Hematopoietic multipotent progenitor cell treated with erythropoietin and hydrocortisone succinate and interleukin-3 and kit ligand, for 6 days (in vitro differentiated cells): ENCODE measurements at places on chromosomes 12 and 14.

DNA sequence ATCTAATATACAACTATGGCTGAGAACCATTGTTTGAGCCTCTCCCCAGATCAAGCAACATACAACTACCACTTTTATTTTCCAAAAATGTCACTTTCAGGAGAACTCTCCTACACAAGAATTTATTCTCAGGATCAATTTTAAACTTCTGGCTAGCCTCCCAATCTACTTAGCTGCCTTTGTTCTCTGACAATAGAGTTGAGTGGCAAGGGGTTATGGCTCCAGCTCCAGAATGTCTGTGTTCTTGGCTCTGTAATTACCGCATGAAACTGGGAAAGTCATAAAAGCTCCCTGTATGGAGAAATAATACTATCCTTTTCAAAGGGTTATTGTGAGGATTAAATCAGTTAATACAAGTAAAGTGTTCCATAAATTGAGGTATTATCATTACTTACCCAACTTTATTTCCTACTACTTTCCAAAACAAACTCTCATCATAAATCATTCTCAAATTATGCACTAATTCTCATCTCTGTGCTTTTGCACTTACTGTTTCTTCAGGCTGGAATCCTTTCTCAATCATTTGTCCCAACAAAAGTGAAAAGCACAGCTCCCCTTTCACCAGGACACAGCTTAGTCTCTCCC lies 121.9 kb downstream of the GARIN6 start:
- DNase-seq: no peak

DNA sequence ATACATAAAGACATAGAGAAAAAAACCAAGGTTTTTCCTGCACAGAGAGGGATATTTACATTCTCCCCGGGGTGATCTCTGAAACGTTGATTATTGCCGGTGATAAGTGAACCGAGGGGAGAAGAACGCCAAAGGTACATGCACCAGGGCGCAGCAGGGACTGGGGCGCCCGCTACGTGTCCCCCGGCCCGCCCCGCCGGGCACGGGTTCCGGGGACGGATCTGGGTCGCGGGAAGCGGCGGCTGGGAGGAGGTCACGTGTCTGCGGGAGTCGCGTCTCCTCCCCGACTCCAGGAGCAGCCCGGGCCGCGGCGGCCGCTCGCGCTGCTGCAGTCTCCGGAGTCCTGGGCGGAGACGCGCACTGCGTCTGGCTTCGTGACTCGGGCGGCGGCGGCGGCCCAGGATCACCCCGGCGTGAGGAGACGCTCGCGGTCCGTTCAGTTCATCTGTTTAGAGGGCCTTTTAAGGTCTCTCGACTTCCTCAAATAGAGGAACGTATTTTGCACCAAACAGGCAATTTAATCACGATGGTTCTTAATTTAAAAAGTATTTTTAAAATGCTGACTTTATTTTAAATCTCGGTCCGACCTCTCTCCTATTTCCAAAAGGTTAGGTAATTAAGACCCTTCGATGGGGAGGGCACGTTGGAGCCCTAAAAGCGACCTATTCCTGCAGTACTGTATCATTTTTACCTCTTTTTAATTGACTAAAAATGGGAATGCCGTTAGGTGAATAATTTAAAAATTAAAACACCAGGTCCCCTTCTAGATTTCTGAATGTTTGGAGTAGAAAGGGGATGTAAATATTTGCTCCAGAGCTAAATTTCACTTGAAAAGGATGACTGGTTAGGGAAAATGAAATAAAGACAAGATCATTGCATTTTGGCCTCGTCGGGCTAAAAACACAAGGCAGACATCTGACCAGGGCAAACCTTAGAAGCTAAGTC lies 1.8 kb upstream of the BHLHE41 start:
- peak; percentile 67 for DNase-seq

DNA sequence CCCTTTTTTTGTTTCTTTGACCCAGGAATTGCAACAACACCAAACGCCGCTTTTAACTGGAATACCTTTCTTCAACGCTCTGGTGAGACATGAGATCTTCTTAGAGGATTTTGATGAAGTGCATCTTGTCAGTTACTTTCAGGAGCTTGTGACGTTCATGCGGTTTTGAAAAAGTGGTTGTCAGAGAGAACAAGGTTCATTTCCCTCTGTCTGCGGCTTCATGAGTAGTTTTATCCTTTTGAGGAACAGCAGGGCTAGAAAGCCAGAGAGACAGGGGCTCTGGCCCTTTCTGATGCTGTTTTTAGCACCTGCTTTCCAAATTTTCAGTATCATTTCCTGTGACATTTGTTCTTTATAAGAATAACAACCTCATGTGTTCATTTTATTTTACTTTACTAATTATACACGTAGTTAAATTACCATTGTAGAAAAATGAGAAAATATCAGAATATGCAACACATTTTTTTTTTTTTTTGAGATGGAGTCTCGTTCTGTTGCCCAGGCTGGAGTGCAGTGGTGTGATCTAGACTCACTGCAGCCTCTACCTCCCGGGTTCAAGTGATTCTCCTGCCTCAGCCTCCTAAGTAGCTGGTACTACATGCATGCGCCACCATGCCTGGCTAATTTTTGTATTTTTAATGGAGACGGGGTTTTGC lies 61.8 kb downstream of the GLT1D1 start:
- peak; percentile 52 for DNase-seq

DNA sequence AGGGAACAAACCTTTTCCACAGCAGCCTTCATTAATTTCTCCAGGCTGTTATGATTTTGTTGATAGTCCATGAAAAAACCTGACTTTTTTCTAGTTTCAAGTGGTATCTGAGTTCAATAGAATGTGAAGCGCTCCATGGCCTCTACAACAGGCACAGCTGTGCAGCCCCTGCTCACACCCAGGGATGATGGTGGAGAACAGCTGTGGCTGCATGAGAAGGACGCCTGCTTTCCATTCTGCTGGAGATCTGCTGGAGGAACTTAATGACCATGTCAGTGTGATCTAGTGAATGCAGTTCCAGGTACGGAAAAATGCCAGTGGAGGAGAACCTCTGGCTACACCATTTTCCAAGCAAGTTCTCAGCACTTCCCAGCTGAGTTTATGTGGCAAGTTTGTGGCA lies 80.6 kb downstream of the PIWIL1 start:
- DNase-seq: no peak

DNA sequence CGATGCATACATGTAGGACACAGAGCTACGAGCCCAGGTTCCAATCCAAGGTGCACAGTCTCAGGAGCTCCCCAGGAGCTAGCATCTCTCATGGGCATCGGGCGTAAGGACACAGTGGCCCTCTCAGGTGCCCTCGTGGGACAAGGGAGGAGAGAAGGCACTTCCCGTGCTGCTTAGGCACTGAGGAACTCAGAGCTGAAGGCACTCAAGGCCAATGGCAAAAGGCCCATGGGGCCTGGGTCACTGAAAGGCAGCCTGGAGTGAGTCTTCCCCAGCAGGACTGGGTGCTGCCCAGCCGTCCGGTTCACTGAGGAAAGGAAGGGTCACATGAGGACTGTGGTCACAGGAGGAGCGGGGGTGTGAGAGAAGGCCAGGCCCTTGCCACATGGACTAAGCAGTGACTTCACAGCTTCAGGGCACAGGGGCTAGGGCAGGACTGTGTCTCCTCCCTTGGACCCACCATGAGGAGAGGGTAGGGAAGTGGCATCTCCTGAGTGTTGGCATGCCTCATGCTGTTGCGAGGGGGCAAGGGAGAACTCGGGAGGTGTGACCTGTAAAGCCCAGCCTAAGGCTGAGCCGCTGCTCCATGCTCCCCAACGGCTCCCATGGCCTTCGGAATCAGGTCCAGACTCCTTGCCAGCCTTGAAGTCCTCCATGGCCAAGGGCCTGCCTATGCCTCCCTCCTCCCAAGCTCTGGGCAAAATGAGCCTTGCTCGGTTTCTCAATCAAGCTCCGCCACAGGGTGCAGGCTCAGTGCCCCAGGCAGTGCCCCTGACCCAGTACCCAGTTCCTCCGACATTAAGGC lies 51.8 kb downstream of the CHGA start:
- no peak for DNase-seq

GRCh38 chr12:4572680-4573079 lies 10.7 kb downstream of the DYRK4 start:
- peak; percentile 32 for DNase-seq

DNA sequence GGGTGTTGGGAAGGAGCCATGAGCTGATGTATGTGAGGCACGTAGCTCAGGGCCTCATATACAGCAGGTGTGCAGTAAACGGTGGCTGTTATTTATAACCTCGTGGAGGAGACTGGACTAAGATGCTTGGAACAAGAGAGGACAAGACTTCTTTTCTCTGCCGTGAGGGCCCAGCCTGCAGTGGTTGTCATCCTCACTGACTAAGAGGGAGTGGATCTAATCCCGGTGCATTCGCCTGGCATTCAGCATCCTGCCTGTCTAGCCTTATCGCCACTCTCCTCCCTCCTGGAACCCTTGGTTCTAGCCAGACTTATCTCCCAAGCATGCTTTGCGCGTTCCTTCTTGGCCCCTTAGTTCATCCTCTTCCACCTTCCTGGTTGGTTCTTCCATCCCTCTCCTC lies 3.9 kb downstream of the TSPAN9 start:
- DNase-seq: no peak

DNA sequence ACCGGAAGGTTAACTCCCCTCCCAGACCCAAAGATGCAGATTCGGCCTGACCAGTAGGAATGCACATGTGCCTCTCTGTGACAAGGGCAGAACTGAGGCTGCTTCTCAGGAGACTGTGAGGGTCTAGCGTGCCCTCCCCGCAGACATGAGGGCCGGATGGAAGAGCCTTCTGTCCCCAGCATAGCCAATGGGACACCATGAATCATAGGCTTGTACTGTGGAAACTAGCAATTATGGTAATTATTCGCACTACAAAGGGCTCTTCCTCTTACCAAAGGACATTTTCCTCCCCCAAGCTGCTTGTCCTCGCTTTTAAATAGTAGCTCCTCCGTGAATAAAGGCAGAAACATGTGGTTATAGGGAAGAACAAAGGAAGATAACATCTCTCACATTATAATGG lies 6.2 kb downstream of the COA8 start:
- no peak for DNase-seq

DNA sequence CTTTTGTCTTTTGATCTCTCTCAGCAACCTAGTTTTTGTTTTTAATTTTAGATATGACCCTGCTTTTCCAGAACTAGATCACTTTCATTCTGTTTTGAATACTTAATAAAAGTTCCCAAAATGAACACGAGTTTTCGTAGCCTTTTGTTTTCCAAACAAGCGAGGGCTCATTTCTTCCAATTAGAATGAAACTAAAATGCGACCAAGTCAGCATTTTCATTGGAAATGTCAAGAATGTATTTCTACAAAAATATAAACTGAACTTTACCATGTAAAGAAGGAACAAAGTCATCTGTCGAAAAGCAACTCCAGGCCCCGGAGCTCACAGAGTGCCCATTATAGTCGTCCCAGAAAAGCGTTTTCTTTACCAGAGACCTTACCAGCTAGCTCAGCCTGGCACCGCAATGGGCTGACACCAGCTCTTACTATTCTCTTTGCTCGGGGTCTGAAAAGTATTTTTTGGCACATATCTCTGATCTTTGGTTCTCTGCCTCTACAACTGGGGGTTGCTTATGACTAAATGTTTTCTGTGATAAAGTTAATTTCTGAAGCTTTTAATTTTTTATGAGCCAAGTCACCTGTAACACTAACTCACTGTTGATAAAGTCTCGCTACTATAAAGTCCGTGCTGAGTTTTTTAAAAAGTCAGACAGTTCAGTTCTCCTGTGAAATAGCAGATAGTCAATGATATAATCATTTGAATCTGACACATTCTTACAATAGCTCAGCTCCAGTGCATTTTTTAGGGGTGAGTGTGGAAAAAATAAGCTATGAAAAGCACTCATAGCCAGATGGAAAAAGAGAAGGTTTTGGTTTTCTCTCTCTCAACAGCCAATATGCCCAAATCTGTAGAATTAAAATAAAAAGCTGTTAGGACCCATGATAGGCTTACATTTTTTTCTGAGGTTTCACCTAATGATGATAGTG lies 43.4 kb downstream of the SAMD4A start:
- DNase-seq: no peak

DNA sequence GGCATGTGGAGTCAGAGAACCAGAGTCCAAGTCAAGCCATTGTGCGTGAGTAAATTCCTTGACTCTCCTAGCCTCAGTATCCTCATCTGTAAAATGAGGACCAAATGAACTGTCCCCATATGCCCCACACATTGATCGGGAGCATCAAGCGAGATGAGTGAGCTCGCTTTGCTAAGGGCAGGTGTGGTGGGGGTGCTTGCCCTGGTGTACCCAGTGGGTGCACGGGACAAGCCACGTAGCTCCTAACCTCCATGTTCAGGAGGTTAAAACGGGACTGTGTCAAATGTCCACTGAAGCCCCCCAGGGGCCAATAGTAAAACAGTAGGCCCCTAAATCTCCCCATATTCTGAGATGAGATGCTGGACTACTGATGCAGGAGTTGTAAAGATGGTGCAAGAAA lies 60.9 kb downstream of the SERPINA3 start:
- no peak for DNase-seq

DNA sequence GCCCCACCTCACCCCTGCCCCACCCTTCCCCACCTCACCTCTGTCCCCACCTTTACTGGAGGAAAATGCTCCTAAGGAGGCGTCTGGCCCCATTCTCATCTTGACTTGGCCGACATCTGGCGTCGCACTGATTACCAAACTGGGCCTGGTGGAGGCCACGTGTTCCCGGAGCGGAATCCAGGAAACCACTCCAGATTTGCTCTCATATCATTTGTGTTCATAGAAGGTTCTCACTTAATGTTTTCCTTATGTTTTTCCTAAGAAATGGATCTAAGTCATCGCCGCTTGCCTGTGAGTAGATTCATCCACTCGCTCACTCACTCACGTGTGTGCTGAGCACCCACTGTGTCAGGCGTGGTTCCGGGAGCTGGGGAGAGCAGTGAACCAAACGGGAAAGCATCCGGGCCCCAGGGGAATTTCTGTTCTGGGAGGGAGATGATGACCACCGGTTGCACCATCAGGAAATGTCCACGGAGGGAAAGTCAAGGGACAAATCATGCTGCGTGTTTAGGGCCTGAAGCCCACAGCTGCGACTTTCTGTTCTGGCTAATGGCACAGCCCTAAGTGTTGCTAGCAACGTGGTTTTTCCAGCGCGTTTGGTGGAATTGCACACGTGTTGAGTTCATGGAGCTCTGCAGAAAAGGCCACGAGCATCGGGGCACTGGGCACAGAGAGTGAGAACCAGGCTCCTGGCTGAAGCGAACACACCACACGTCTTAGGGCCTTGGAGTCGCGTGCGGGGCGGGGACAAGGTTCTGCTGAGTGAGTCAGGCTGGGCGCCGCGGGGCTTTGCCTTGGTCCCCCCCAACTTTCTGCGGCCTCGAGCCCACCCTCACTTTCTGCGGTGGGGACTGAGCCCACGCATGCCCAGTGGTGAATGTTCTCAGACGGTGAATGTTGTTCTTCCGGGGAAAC lies 57.7 kb downstream of the ADGRD1 start:
- DNase-seq: no peak

GRCh38 chr14:83289390-83289789 lies 1755.7 kb upstream of the SEL1L start:
- peak; percentile 11 for DNase-seq
